ENCODE measurements at places on chromosomes 7 and 10.

DNA sequence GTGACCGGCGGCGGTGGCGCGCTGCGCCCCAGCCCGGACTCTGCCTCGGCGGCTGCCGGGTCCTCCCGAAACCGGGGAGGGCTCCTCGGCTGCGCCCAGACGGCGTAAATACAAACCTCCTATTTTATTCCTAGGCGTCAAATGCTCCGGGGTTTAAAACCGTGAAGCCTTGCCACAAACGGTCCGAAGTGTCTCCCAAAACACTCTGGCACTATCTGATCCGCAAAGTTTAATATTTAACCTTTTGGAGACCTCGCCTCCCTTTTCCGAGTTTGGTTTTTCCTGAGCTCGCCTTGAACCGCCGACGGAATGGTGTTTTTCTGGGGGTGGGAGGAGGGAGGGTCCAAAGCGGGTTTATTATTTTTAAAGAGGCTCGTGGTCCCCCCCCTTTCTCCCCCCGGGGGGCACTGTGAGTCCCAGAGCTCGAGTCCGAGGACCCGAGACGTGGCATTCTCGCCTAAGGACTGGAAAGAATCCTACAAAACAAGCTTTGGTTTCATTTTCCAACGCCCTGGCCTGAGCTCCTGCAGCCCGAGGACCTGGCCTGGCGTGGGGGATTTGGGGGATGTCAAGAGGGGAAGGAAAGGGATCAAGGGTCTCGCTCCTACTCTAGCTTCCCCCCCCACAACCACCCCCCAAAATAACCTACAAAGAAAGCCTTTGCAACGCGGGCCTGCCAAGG, 1.8 kb downstream of the TNRC18 start:
- peak; percentile 40 for DNase-seq

GRCh38 chr7:6395898-6396595, 51.7 kb downstream of the DAGLB start:
- no peak for DNase-seq

DNA sequence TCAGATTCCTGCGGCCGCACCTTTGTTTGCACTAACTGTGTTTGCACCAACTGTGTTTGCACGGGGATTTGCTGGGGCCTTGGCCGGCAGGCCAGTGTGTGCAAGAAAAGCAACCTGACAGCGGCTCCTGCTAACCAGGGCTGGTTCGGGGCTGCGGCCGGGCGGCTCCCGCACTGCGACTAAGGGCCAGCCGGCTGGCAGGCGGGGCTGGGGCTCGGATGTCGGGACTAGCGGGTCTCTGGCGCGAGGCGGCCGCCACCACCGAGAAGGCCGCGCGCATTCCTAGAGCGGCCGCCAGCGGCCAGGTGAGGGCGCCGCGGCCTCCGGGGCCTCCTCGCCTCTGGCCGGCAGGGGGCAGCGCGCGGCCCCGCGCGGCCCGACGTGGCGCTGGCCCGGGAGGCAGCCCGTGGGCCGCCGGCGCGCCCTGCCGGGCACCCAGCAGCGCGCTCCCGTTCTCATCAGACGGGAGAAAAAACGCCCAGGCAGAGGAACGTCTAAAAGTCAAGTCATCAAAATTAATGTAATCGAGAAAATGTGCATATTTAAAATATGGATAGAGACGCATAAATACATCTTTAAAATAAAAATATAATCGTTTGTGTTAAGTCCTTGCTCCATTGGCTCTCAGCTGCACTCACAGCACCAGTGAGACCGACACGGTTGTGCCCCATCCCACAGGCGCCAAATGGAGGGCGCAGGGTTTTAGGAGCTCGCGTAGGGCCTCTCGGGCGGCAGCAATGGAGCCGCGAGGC, 38.5 kb downstream of the ZNF777 start:
- peak; percentile 96 for DNase-seq

GRCh38 chr7:130409712-130410072, 29.4 kb downstream of the CPA1 start:
- DNase-seq = no peak

DNA sequence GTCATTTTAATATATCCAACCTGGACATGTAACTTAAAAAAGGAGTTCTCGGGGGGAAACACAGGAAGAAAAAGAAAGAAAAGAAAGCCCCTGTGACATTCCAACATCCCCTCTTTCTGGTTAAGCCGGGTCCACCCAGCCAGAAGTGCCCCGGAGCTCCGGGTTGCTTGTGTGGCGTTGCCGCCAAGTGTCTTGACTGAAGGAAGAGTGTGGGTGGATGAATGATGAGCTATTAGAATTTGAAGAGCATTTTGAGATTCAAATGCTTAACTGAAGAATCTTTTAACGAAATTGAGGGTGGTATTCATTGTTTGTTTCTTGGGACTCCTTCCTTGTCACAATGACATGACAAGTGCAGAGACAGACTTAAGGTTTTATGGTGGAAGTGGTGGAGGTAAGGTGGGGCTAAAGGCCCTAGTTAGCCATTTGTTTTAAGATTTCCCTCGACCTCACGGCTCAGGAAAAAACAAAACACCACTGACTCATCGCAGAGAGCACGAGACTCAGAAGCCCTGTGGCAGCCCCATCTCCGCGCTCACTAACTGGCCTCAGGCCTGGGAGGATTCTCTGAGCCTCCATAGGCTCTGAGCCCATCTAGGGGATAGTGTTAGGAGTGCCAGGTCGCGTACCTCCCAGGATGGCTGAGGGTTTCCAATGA, 1.8 kb upstream of the GLI3 start:
- no peak for DNase-seq

DNA sequence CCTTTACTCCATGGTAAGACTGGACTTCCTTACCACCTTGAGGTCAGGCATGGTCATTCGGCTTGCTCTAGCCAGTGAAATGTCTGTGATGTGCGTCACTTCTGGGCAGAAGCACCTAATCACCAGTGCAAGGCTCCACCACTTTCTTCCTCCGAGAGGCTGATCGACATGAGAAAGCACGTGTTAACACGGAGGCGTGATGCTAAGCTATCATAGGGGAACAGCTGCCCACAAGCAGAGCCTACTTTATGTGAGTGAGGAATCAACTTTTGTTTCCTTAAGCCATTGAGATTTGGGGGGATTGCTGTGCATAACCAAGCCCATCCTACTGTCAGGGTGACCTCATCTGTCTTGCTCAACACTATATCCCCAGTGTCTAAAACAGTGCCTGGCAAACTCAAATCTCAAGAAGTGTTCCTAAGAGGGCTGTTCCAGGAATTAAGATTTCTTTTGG, 23.1 kb upstream of the SAR1A start:
- no peak for DNase-seq

- no peak for DNase-seq
These were observed 323.6 kb downstream of the BBS9 start for GRCh38 chr7:33452805-33453502.

DNA sequence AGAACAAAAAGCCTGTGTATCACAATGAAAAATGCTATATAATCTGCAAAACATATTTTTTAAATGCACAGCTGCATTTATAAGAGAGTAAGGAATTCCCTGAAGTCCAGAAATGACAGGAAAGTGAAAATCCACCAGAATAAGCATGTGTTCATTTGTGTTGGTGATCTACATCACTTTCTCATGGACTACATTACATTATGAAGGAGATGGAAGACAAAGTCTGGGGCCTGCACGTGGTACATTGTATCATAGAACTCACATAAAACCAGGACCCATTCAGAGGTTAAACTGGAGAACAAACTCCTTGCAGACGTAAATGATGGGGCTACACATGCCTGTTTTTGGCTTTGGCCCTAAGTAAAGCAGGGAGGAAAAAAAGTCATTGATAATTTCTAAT, 16.4 kb downstream of the IFIT3 start:
- DNase-seq = no peak

DNA sequence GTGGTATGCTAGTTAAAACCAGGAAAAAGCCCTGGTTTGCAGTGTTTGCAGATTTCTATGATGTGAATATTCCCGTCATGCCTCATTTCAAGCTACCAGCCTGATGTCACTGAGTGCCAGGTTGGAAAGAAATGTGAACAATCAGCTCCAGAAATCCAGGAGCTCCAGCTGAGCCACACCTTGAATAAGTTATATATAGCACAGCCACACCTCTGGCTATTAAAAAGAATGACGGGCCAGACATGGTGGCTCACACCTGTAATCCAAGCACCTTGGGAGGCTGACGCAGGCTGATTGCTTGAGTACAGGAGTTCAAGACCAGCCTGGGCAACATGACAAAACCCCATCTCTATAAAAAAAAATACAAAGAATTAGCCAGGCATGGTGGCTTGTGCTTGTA, 18.7 kb upstream of the SLF2 start:
- DNase-seq = no peak
